ENCODE measurements at places on chromosomes 1 and 21.

GRCh38 chr1:183349201-183349711 lies 68.9 kb downstream of the NMNAT2 start:
- DNase-seq, result peak; percentile 52

DNA sequence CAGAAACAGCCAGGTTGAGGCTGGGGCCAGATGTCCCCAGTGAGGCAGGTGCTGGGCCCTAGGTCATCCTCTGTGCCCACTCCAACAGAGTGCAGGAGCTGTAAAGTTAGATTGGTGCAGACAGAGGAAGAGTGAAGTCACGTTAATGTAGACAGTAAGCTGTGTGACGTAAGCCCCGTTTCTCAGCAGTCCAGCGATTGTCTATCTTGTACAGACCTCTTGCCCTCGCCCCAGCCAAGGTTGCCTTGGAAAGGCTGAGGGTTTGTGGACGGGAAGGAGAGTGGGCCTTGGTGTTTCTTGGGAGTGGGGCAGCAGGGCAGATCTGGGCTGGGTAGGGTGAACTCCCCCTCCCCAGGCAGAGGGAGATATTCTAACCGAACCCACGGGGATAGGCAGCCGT lies 13.5 kb downstream of the FAAH start:
- no peak for DNase-seq

- DNase-seq, result no peak
These were observed 11.2 kb downstream of the CLEC20A start for GRCh38 chr1:178485541-178485981.

- no peak for DNase-seq
These were observed 298.4 kb upstream of the SPAG17 start for GRCh38 chr1:118483245-118484006.

GRCh38 chr21:44647222-44647552 lies 973 bp downstream of the KRTAP10-11 start:
- no peak for DNase-seq

GRCh38 chr1:208008534-208008933 lies 97.6 kb upstream of the CD34 start:
- DNase-seq, result peak; percentile 63

- no peak for DNase-seq
These were observed 7.7 kb downstream of the ARHGEF19 start for GRCh38 chr1:16204634-16205333.

DNA sequence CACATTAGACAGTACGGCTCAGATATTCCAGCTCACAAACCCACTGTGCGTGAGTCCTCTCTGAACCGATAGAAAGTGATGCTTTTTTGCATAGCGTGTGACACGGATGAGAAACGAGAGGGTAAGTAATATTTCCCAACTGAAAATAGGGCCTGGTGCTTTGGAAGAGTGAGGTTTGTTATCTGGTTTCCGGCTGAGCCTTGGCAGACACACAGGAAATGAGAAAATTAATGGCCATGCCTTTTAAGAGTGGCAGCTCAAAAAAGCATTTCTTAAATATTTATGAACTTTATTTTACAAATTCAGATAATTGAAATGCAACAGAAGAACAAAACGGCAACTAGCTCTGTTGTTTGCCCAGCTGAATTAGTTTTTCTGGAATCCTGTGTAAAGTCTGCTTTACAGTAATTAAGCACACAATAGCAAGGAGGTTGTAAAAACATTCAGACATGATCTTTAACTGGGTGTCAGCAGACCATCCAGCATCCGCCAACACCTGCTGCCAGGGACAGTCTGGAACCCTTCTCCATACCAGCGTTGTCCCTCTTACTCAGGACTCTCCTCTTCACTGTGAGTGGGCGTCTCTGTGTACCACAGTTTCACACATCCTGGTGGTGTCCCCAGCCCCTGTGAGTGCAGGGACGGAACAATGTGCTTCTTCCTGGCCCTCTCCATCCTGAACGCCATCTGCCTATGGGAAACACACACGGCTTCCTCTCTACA lies 155.4 kb downstream of the PGBD5 start:
- DNase-seq, result no peak

GRCh38 chr21:33047231-33047630 lies 21.5 kb downstream of the OLIG2 start:
- peak; percentile 89 for DNase-seq

GRCh38 chr1:101166583-101167120 lies 70.2 kb upstream of the S1PR1 start:
- no peak for DNase-seq

- DNase-seq, result no peak
These were observed 6.2 kb downstream of the HPCAL4 start for GRCh38 chr1:39685071-39685470.

GRCh38 chr1:154767315-154768240 lies 102.5 kb downstream of the KCNN3 start:
- no peak for DNase-seq

GRCh38 chr1:207762622-207763021 lies 10.8 kb downstream of the CD46 start:
- no peak for DNase-seq

GRCh38 chr1:70438529-70438928 lies 27.5 kb downstream of the CTH start:
- peak; percentile 12 for DNase-seq

DNA sequence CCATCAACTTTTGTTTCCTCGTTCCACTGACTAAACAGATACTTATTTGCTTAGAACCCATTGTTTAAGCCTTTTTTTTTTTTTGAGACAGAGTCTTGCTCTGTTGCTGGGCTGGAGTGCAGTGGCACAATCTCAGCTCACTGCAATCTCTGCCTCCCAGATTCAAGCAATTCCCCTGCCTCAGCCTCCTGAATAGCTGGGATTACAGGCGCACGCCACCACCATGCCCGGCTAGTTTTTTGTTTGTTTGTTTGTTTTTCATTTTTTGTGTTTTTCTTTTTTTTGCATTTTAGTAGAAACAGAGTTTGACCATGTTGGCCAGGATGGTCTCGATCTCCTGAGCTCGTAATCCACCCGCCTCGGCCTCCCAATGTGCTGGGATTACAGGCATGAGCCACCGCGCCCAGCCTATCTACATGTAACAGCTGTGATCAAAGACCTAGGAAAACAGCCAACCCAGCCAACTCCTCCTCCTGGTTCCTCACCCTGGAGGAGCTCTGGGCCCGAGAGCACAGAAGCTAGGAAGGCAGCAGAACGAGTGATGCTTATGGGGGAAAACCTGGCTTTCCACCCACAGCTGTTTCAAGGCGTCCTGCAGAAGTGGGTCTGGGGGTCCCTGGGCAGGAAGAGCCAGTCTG lies 32.9 kb downstream of the KCNN3 start:
- no peak for DNase-seq

DNA sequence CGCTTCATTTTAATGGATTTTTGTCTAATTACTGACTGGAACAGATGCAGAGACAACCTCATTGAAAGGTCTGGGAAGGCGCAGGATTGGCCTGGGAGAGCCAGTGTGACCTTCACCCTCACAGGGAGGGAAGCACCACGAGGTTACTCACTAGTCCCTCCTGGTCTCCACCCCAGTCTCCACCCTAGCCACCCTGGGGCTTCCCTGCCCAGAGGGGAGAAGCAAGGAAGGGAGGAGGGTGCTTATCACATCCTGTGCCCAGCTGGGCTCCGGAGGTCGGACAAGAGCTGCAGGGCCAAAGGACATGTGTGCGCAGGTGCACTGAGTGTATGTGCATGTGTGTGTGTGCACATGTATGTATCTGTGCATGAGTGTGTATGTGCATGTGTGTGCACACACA lies 220.1 kb upstream of the VAMP3 start:
- no peak for DNase-seq

- DNase-seq, result no peak
These were observed 7.3 kb upstream of the ADAM15 start for GRCh38 chr1:155043793-155044192.

GRCh38 chr1:199551967-199552565 lies 475.4 kb upstream of the NR5A2 start:
- peak; percentile 63 for DNase-seq

DNA sequence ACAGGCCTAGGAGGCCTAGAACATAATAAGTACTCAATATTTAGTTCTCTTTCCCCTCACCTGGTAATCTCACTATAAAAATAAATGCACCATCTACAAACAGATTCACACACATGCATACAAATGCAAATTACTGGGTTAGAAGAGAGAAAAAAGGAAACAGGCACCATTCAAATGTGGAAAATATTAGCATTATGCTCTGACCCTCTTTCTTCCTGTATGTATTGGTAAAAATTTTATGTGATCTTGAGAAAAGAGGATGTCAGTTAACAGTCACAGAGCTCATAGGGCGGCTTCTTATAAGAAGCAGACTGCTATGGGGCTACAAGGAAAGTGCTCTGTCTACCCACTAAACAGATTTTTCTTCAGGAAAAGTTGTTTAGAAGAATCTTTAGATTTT lies 565.4 kb downstream of the LMO4 start:
- DNase-seq, result no peak

DNA sequence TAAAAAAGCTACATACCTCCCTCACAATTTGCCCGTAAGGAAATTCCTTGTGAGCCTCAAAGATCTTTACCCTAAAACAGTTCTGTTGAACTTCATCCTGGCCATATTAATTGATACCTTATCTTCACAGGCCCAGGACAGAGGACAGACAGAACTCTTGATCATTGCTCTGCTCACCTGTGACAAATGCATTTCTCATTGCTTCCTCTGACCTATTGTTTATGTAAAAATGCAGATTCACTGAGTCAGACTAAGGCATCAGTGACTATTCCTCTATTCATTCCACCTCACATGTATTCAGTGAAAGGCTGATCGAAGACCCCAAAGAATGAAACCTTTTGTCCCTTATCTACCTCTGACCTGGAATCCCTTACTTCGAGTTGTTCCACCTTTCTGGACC lies 61.0 kb downstream of the BACH1 start:
- DNase-seq, result no peak

DNA sequence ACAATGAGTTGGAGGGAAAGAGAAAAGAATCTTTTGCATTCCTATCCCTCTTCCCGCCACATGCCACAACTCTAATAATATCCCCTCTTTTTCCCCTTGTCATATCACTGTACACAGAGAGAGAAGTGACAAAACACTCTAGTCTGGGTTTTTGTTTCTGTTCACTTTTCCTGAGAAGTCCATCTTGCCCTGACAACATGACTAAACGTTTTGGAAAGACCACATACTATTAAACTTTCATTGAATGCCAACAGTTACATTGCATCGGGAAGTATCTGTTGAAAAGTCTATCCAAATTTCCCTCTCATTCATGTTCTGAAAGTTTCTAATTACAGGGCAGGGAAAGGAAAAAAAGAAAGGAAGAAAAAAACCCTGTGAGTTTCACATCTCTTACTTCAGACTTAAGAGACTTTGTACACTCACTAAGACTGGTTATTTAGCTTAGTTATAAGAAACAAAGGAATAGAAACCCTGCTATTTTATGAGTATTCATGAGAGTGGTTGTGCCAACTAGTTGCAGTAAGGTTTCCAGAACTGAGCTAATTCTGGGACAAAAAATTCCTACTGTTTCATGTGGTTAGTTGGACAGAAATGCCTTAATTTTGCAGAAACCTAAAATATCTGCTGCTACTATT lies 16.9 kb downstream of the PLA2G4A start:
- DNase-seq, result no peak

DNA sequence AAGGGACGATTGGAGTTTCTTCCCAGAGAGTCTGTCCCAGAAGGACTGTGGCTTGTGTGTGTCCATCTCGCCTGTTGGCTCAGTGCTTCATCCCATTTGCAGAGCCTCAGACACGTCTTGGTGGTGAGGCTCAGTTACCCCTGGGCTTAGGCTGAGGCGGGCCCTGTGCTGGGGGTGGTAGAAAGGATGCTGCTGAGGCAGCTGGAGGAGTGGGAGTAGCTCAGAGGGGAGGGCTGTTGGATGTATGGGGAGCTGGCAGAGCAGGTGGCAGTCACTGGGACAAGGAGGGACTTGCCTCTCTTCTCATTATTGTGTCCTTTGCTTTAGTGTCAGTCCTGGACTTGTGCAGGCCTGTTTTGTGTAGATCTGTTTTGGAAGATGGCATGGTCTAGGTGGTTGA lies 7.3 kb upstream of the MIIP start:
- DNase-seq, result no peak

DNA sequence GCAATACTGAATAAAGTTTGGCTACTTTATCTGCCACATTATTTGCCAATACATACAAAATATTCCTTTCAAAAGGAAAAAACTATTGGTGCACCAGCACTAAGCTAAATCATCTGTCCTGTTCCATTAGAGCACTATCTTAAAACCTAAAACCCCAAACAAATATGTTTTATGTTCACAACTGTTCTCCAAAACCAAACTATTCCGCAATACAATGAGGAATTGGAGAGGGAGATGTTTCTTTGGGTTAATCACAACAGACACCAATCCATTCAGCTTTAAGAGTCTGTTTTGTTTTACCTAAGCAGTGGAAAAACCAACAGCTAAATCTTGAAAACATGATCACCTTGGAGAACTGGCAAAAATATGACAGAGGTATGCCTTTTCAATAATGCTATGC lies 85.1 kb downstream of the ZNF644 start:
- no peak for DNase-seq

DNA sequence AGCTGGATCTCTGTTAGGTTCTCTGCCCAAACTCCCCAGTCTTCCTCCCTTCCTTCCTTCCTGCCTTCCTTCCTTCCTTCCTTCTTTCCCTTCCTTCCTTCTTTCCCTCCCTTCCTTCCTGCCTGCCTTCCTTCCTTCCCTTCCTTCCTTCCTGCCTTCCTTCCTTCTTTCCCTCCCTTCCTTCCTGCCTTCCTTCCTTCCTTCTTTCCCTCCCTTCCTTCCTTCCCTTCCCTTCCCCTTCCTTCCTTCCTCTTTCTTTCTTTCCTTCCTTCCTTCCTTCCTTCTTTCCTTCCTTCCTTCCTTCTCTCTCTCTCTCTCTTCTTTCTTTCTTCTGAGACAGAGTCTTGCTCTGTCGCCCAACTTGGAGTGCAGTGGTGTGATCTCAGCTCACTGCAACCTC lies 8.7 kb upstream of the LSM10 start:
- DNase-seq, result no peak

GRCh38 chr1:24212376-24212775 lies 25.3 kb upstream of the IFNLR1 start:
- no peak for DNase-seq

GRCh38 chr1:232905331-232906034 lies 44.9 kb upstream of the NTPCR start:
- peak; percentile 27 for DNase-seq

- DNase-seq, result no peak
These were observed 35.2 kb downstream of the TEX35 start for GRCh38 chr1:178548108-178548507.

GRCh38 chr1:174969977-174970376 lies 29.8 kb upstream of the CACYBP start:
- no peak for DNase-seq
